NCI-H2081 treated with DMSO at 0.1 percent for 48 hours (cell line): ENCODE measurements at places on chromosomes 16 and 17.

DNA sequence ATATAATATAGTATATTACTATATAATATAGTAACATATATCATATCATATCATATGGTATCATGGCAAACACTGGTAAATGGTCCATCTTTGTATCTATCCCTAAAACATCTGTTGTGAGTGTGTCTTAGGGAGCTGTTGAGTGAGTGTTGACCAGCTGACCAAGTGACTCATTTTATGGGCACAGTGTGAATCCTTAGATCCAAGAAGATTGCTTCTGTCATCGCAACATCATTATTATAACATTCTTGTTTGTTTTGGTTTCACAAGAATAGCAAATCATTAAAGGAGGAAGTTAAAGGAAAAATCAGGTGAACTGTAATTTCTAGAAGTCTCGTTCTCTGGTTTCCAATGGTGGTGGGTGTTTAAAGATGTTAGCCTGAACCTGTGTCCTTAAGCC, 11.7 kb upstream of the MAF start:
- DNase-seq = no peak

DNA sequence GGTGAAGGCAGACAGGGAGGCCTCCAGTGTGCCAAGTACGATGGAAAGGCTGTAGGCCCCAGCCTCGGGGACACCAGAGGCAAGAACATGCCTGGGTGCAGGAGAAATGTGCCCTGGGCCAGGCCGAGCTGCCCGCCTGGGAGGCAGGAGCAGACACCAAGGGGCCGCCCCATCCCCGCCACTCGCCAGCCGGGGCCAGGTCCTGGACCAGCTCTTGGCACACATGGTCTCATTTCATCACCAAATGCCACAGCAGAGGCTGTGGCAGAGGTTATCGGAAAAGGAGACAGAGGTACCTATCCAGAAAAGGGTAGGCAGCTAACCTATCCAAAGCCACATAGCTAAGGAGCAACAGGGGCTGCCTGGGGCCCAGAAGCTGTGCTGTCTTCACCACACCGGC, 31.3 kb downstream of the PEMT start:
- no peak for DNase-seq

DNA sequence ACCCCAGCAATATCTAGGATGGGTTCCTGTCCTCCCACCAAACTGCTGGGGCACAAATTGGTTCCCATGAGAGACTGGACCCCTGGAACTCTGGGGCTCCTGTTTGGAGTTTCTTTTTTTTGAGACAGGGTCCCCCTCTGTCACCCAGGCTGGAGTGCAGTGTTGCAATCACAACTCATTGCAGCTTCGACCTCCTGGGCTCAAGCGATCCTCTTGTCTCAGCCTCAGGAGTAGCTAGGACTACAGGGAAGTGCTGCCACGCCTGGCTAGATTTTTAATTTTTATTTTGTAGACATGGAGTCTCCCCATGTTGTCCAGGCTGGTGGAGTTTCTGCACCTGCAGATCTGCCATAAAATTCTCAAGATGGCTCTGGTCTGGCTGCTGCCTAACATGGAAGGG, 56.3 kb upstream of the BRD7 start:
- no peak for DNase-seq

DNA sequence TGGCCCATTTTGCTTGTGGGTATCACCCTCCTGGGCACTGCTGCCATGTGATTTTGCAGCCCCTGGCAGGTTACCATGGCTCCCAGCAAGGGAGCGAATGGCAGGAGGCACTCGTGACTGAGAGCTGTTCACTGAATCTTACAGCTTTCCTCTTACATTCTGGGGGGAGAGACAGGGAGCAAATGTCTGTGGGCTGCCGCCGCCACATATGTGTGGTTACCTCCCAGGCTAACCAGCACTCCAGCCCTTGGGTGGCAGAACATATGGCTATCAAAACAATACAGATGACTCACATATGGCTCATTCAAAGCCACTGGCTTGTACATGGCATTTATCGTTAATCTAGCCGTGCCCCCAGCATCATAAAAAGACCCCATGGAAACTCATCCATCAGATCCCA, 19.8 kb downstream of the GTF3C1 start:
- no peak for DNase-seq

DNA sequence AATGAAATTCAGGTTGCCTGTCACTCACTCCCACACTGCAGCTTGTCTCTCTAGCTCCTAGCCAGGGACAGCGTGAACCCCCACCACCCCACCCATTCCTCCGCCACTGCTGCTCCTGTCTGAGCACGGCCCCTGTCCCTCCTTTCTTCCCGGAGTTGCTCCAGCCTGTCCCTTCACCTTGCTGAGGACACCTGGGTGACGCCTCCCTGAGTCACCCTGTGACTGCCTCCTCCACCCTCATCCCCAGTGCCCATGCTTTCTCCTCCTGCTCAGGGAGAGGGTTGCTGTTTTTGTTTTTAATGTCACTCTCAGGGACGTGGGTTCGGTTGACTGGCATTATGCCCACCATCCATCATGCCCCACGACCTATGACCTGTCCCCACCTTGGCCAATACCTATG, 25.8 kb upstream of the NAT9 start:
- DNase-seq = no peak

- DNase-seq = no peak
These were observed 203.3 kb downstream of the ZNF423 start for GRCh38 chr16:49652456-49653172.

DNA sequence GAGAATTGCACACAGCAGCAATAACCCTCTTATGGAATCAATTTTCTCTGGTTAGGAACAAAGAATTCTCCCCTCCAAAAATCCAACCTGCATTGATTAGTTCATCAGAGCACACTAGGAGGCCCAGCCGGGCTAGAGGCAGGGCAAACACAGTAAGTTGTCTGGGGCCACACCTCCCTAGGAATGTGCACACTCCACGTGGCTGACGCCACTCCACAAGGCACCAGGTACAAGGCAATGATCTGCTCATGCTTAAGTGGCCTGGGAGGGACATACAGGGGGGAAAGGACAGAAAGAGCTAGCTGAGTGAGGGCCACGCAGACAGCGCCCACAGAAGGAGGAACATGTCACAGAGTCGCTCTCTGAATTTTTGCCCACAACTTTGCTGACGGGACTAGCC, 107.6 kb downstream of the SLC39A11 start:
- no peak for DNase-seq

GRCh38 chr17:80184423-80184714, 14.5 kb downstream of the CARD14 start:
- no peak for DNase-seq
